Glomerular endothelial cell (primary cell): ENCODE measurements at places on chromosomes 11 and 22.
A peak's percentile ranks its signal among the peaks of the same experiment; 100 is the strongest.

- no peak for DNase-seq
Measured at GRCh38 chr11:78370406-78371172, 47.0 kb downstream of the GAB2 start.

DNA sequence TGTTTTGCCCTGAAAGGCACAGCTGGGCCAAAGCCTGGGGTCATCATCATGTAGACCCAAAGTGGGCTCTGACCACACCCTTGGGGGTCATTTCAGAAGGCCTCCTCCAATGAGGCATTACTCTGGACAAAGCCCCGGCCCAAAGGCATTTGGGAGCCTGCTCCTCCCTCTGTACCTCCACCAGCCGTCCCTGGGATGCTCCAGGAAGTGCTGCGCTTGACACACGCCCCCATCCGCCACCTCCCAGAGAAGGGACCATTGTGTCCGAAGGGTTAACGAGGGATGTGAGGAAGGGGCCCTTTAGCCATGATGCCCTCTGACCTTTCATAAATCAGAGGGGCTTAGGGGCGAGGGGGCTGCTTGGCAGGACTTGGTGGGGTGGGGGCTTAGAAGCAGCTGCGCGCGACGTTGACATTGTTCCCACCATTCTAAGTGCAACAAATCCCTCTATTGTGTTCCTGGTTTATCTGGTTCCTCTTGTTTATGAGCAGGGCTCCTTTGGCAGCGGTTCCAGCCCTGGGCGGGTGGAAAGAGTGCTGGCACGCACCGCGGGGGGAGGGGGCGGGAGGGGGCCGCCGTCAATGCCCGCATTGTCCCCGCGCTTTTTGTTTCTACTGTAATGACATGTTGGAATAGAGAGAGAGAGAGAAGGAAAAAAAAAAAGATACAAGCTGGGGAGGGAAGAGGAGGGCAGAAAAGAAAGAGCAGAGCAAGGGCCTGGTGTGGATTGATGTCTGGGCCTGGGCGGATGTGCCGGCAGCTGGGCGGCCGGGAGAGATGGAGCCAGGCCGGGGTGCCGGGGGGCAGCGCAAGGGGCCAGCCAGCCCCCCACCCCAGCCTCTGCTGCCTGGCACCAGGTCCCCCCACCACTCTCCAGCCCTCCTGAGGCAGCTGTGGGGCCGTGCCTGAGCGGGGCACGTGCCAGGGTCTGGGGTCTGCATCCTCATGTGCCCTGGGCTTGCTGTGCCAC lies 32.1 kb upstream of the SOX10 start:
- DNase-seq = no peak

- no peak for DNase-seq
Measured at GRCh38 chr11:14413307-14414069, 54.5 kb upstream of the RRAS2 start.

GRCh38 chr11:40293655-40294348 lies 1165.7 kb downstream of the LRRC4C start:
- DNase-seq = peak; percentile 41

DNA sequence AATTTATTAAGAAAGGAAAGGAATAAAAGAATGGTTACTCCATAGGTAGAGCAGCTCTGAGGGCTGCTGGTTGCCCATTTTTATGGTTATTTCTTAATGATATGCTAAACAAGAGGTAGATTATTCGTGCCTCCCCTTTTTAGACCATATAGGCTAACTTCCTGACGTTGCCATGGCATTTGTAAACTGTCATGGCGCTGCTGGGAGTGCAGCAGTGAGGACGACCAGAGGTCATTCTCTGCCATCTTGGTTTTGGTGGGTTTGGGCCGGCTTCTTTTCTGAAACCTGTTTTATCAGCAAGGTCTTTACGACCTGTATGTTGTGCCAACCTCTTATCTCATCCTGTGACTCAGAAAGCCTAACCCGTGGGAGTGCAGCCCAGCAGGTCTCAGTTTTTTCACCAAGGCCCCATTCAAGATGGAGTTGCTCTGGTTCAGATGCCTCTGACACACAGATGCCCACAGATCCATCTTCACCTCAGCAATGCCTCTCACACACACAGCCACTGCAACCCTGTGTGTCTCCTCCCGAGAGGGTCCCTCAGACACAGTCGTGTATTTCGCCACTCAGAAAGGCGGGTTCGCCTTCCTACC lies 16.4 kb upstream of the JAM3 start:
- DNase-seq = no peak
